T1000 (cell line): ENCODE measurements at places on chromosomes 3 and 15.

GRCh38 chr3:110779581-110779980, 292.0 kb upstream of the NECTIN3 start:
- no peak for DNase-seq

GRCh38 chr3:58066842-58067241, 58.6 kb downstream of the FLNB start:
- peak; percentile 19 for DNase-seq

DNA sequence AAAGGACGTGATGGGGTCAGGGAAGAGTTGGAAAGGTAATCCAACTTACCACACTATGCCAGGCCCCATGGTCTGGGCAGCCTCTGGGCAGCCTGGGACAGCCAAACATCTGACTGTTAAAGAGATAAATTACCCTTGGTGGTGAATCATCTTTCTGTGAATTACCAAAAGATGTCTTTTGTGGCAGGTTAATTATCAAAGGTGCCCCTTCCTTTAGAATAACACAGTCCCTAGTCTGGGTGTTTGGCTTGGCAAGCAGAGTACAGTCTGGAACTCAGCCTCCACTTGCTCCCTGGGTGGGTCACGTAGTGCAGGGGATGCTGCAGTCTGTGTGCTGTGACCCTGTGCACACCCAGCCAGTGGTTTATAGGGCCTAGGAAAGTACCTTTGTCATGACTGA, 113.1 kb downstream of the ZNF621 start:
- DNase-seq, result no peak

GRCh38 chr15:71779073-71779797, 31.1 kb upstream of the NR2E3 start:
- no peak for DNase-seq

DNA sequence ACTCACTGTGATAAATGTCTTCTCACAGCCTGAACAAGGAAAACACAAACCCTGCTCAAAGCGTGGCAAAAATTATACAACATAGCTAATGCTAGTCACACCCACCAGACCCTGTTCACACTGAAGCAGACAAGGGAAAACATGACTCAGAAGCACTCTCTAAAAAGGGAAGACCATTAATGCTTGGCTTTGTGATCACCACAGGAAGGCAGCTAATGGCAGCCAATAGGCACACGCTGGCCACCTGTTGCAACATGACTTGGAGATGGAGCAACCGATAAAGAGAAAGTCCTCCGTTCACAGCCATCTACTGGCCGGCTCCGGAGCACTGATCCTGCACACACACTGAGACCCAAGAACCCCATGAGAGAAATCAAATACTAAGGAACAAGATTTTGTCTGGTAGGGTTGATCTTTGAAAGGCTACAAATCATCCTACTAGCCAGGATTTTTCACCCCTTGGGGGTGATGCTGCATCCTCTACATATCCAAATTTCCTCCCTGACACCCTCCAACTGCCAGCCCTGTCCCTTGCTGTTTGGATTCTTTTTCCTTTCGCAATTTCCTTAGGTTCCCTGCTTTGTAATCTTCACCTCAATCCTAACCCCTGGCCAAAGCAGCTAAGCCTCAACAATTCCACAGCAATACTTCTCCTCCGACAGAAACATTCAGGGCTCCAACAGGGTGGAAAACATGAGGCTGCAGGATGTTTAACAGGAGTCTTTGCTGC, 3.2 kb downstream of the ZXDC start:
- no peak for DNase-seq

DNA sequence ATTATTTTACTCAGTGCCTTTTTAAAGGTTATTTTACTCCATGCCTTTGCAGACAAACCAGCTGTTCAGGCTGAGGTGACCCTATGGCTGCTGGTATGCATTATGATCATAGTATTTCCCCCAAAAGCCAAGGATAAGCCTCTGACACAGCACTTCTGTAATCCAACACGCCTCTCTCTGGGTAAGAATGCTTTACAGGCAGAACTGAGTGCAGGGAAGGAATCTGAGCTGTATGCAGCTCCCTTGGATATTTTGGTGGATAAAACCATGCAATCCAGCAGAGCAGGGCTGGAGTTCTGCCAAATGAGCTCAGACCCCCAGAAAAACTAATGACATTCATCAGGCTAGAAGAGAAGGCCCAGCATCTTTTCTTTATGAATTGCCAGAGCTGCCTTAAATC, 11.7 kb upstream of the MAP1A start:
- DNase-seq, result no peak

- no peak for DNase-seq
Observed at GRCh38 chr3:72129501-72130094, 344.6 kb upstream of the PROK2 start.

GRCh38 chr3:14307656-14308302, 94.6 kb upstream of the SLC6A6 start:
- no peak for DNase-seq

DNA sequence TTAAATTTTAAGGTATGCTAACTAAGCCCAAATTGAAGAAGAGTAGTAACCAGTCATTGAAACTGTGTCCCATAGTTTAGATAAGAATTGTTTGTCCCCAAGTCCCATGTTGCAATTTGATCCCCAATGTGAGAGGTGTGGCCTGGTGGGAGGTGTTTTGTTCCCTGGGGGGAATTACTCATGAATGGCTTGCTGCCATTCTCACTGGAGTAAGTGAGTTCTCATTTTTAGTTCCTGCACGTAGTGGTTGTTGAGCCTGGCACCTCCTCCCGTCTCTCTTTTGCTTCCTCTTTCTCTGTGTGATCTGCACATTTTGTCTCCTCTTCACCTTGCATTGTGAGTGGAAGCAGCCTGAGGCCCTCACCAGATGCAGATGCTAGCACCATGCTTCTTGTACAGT, 1271.0 kb downstream of the NSUN3 start:
- DNase-seq, result no peak

DNA sequence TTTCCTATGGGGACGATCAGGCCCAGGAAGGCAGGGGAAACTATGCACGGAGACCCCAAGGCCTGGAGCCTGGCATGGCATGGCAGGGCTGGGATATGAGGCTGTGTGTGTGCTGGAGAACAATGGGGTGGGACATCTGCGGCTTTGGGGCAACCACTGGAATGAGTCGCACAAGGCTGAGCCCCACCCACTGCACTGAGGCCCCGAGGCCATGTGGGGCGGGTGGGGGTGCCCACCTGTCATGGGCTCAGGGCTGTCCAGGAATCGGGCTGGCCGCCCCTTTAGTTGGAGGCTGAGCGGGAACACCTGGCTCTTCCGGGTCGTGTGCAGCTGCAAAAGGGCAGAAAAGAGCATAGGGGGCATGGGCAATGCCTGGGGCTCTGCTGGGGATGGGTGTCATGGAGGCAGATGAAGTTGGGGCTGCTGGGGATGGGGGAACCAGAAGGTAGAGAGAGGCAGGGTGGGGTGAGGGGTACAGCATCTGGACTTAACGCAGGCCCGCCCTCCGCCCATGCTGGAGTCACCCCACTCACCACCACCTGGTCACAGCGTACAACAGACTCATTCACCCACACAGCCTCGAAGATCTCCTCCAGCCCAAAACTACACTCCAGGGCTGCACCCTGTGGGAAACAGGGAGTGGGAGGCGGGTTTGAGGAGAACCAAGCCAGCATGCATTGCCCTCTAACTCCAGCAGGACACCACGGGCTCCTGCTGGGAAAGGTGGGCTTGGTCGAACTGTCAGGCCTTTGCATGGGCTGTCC, 31.1 kb downstream of the PLXND1 start:
- no peak for DNase-seq

GRCh38 chr3:123936400-123936799, 24.6 kb downstream of the CCDC14 start:
- no peak for DNase-seq

GRCh38 chr3:25572919-25573385, 91.8 kb downstream of the TOP2B start:
- peak; percentile 53 for DNase-seq

DNA sequence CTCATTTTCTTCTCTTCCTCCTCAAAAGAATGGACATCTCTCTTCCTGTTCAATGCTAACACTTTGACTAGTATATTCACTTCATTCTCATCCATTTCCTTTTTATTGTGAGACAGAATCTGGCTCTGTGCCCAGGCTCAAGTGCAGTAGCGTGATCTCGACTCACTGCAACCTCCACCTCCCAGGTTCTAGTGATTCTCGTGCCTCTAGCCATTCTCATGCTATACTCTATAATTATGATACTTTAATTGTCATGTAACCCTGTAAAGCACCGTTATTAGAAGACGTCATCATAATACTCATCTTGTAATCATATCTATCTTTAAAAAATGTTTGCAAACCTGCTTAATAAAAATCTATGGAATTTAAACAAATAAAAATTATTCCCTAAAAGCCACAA, 107.0 kb downstream of the SHOX2 start:
- no peak for DNase-seq

DNA sequence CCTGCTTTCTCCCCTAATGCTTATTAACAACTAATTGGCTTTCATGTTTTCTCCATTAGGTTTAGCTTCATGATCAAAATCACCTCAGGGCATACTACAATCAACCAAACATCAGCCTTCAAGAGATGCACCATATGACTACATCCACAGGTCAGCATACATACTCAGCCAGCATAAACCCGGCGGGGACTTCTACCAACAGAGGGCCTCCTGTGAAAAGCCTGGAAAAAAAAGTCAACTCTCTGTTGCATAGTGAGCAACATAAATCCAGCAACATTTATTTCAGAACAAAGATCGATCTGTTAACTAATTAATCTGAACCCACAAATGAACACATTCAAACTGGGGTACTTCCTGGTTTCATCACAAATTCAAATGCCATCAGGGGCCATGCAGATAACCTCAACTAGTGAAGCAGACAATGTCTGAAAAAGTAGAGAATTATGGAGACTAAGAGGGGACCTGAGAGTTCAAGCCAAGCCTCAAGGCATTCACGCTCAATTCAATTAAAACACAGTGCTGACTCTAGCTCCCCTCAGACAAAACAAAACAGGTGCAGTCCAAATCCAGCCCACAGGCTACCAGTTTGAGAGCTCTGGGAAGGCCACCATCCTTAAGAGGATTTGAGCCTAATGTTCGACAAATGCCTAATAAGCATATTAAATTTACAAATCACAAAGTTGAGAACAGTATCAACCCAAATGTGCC, 124.5 kb downstream of the MAGI1 start:
- no peak for DNase-seq
